ENCODE measurements at places on chromosomes 16 and 17.

DNA sequence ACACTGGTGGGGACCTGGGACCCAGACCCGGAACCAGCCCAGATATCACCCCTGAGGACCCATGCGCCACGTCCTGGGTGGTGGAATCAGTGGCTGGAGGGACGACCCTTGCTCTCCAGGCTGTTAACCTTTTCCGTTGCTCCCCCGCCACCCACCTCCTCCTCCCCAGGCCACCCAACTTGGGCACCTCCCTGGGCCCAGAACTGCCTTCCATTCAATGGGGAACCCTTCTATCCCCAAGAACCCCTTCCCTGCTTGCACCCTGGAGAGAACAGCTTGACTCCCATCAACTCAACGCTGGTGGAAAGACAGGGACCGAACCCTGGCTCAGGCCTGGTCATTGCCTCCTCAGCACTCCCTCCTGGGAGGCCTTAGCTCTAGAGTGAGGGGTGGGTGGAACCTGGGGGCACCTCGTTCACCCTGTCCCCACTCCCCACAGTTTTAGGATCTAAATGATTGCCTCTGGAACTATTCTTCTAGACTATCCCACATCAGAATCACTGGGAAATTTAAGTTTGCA lies 5.7 kb upstream of the IL32 start:
- DNase-seq = no peak

DNA sequence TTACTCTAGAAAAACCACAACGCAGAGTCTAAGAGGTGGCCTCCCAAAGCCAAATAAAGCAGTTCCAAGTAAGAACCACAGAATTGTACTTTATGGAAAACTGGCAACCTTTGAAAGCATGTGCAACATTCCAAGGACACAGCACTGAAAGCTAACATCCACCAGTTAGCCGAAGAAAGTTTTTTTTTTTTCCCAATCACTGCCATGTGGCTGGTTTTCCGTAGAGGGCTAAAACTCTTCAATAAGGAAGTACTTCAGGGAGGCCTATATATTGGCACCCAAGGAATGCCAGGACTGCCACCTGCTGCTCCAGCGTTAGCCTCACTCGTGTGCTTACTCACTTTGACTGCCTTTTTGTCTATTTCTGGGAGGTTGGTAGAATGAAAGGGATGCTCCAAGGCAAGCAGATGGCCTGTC lies 25.2 kb downstream of the CEP95 start:
- DNase-seq = no peak

DNA sequence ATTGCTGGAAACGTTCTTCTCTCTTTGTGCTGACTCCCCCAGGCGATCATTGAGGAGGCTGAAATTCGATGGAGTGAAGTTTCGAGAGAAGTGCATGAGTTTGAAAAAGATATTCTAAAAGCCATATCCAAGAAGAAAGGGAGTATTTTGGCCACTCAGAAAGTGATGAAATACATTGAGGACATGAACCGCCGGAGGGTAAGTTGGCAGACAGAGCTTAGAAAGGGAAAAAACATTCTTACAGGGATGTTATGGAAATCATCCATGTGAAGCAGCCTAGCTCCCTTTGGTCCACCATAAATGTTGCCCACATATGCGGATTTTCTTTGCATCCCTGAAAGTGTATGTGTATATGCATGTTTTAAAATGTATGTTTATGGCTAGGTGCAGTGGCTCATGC lies 36.5 kb downstream of the PRSS54 start:
- no peak for DNase-seq

- DNase-seq = no peak
These were observed 4.2 kb upstream of the MRPL28 start for GRCh38 chr16:374616-374926.

DNA sequence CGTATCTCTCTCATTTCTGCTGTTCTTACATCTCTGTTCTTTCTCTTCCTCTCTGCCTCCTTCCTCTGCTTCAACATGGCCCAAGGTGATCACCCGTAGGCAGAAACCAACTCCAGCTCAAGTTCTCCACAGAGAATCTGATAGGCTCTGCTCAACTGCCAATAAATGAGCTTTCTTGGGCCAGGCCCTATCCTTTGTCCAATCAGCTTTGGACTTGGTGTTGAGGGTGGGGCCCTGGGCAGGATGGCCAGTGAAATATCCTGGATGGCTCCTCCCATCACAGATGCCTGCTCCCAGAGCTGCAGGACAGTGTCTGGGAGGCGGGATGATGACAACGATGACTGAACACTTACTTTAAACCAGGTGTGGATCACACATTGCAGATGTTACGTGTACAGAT lies 17.4 kb upstream of the BRD7 start:
- no peak for DNase-seq
